ENCODE measurements at places on chromosomes 3 and 15. TPM values are rescaled to one million over a fixed set of nuclear protein-coding genes. Genes with fewer than 3 reads are reported as not detected.

GRCh38 chr3:15330031-15330596, 2.3 kb downstream of the SH3BP5 start:
- peaks cover 9% of the 10 kb centered on the region for H3K27me3 ChIP-seq
- DNase-seq, result no peak

- no peaks in the 10 kb centered on the region for H3K27me3 ChIP-seq
- no peak for DNase-seq
- no peaks in the 10 kb centered on the region for H3K36me3 ChIP-seq
- H3K4me3 ChIP-seq, result no peak overlapping the region
These were observed 235.6 kb downstream of the MYRIP start for GRCh38 chr3:40045051-40045450.

- no peak overlapping the region for H3K4me3 ChIP-seq
- H3K27me3 ChIP-seq, result no peaks in the 10 kb centered on the region
- H3K36me3 ChIP-seq, result no peaks in the 10 kb centered on the region
These were observed 25.9 kb downstream of the SCN5A start for GRCh38 chr3:38623539-38623938.

ADAMTS17 gene
- total RNA-seq, result 1.9 TPM

CFAP92 gene
- total RNA-seq, result 2.0 TPM

ANKRD34C gene
- not detected for total RNA-seq

- no peak overlapping the region for H3K27ac ChIP-seq
- no peak overlapping the region for H3K4me3 ChIP-seq
- H3K27me3 ChIP-seq, result no peaks in the 10 kb centered on the region
- no peaks in the 10 kb centered on the region for H3K36me3 ChIP-seq
- DNase-seq, result no peak
These were observed 236.6 kb downstream of the FGF12 start for GRCh38 chr3:192490720-192491119.

DNA sequence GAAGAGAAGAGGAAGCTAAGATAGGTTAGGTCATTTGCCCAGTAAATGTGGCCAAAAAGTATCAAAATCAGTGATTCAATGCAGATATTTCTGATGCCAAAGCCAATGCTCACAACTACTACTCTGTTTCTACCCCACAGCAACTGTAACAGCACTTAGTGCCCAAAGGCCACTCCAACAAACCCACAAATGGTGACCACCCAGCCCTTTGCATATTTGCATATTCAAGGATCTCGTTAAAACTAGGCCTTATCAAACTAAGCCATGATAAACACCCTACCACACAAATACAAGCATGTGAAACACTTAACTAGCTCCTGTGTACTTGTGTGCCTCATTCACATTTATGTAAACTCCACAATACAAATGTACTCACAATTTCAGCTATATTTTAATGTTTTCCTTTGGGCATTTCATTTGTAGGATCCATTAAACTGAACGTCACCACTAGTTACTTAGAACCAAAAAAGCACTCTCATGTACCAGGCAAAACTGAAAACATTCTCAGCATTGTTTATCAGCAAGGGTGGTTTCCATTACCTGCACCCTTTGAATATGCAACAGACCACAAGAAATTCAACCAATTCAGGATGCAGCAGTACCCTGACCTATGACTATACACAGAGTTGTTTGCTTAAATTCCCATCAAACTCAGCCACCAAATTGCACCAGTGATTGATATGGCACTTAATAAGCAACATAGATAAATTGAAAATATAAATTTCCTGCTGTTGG, 111.2 kb upstream of the STT3B start:
- no peaks in the 10 kb centered on the region for H3K4me1 ChIP-seq
- no peaks in the 10 kb centered on the region for H3K36me3 ChIP-seq
- no peak overlapping the region for H3K4me3 ChIP-seq

PSMD2 gene
- total RNA-seq, result 363 TPM

- H3K4me1 ChIP-seq, result peaks cover 4% of the 10 kb centered on the region
- H3K36me3 ChIP-seq, result no peaks in the 10 kb centered on the region
- H3K4me3 ChIP-seq, result no peak overlapping the region
These were observed 289.0 kb downstream of the TLE3 start for GRCh38 chr15:69808756-69809155.

PIGZ gene
- total RNA-seq, result not detected

DNA sequence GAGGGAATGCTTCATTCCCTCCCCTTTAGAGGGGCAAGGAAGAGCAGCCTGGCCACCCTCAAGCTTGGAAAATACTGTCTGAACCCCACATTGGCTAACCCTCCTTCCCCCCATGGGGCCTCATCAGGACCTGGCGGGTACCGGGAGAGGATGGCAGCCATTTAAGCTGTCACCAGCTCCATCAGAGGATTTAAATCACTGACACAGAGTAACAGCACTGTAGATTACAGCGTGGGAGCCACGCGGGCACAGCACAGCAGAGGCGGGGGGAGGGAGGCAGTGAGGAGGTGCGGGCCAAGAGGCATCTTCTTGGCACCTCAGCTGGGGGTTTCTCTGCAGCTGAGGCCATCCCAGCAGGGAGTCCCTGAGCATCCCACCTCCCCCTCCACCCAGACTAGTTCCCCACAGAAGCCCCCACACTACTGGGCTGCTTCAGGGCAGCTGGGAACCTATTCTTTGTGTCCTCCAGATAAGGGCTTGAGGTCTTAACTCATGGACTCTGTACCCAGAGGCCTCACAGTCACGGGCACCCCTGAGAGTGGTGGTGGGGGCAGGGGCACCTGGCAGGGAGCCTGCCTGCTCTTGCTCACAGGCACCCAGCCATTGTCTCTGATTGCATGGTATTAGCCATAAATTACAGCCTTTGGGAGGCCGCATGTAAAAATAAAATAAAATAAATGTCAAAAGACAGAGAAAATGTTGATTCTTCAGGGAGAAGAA, 21.9 kb upstream of the CACNA2D2 start:
- H3K27me3 ChIP-seq, result peaks cover 3% of the 10 kb centered on the region
- no peaks in the 10 kb centered on the region for H3K36me3 ChIP-seq
- no peak for DNase-seq
- no peak overlapping the region for H3K27ac ChIP-seq
- peaks cover 18% of the 10 kb centered on the region for H3K4me1 ChIP-seq
- no peak overlapping the region for H3K4me3 ChIP-seq

DNA sequence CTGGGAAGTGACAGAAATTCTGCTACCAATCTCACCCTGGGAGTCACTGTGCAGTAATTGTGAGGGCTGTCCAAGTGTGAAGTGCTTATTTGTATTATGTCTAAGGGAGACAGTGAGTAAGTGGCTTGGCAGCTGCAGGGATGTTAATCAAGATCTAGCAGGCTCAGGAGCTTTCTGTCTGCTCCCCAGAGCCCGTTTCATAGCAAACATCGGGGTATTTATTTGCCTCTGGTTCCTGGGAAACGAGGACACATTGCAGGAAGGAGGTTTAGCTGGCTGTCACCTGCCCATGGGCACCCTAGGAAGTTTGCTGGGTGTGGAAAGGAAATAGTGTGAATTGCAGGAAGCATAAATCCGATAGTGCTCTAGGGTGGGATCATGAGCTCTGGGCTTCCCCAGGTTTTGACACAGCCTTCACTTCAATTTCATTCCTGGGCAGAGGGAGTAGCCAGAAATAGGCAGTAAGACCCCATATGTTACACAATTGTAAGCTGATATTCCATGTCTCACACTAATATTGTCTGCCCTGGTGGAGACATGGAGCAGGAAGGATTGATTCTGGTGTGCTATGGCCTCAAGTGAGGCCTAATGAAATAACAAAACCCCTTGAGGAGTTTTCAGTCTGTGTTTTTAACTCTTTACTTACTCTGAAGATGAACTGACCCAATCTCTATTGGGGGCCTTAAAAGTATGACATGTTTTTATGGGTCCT, 74.1 kb upstream of the MITF start:
- H3K4me3 ChIP-seq, result no peak overlapping the region
- no peak overlapping the region for H3K27ac ChIP-seq
- H3K4me1 ChIP-seq, result no peaks in the 10 kb centered on the region
- H3K36me3 ChIP-seq, result no peaks in the 10 kb centered on the region

CDHR4 gene
- 0.50 TPM for total RNA-seq

GRCh38 chr3:56862352-56863062, 60.8 kb upstream of the ARHGEF3 start:
- no peak overlapping the region for H3K27ac ChIP-seq
- no peak overlapping the region for H3K4me3 ChIP-seq
- H3K4me1 ChIP-seq, result no peaks in the 10 kb centered on the region
- H3K36me3 ChIP-seq, result no peaks in the 10 kb centered on the region
- no peaks in the 10 kb centered on the region for H3K27me3 ChIP-seq

- no peak overlapping the region for H3K27ac ChIP-seq
- no peaks in the 10 kb centered on the region for H3K36me3 ChIP-seq
- no peak overlapping the region for H3K4me3 ChIP-seq
- DNase-seq, result no peak
- H3K27me3 ChIP-seq, result peaks cover 3% of the 10 kb centered on the region
- H3K4me1 ChIP-seq, result peaks cover 19% of the 10 kb centered on the region
These were observed 5.3 kb upstream of the NRROS start for GRCh38 chr3:196634224-196634623.

GRCh38 chr15:74375303-74375693, 7.9 kb upstream of the CYP11A1 start:
- H3K27me3 ChIP-seq, result peaks cover 3% of the 10 kb centered on the region
- no peak for DNase-seq
- H3K27ac ChIP-seq, result no peak overlapping the region
- H3K36me3 ChIP-seq, result no peaks in the 10 kb centered on the region
- peaks cover 4% of the 10 kb centered on the region for H3K4me1 ChIP-seq
- H3K4me3 ChIP-seq, result no peak overlapping the region

- no peaks in the 10 kb centered on the region for H3K27me3 ChIP-seq
- no peaks in the 10 kb centered on the region for H3K4me1 ChIP-seq
- no peaks in the 10 kb centered on the region for H3K36me3 ChIP-seq
These were observed 61.5 kb upstream of the CRBN start for GRCh38 chr3:3240986-3241385.

DNA sequence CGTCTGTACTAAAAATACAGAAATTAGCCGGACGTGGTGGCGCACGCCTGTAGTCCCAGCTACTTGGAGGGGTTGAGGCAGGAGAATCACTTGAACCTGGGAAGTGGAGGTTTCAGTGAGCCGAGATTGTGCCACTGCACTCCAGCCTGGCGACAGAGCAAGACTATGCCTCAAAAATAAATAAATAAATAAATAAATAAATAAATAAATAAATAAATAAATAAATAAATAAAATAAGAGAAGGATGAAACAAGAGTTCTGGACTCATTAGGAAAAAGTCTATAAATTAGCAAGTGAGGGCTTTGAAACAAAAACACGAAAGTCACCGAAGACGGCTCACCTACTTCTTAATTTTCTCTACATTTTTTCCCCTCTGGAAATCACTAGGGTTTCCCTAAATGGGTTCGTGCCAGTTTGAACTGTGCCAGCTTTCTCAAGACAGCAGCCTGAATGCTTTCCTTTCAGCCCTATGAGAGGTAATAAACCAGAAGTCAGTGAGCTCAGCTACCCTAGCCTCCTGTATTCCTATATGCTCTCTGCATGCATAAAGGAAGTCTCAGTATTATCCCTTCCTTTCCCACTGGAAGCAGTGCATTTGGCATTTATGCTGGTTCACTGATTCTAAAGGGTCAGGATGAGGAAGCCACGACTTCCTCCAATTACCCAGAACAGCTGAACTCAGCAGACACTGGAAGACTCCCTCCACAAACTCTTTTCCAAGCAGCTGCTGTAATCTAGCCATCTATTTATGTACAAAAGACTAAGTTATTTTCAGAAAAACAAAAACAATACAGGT, 266.9 kb downstream of the ZBBX start:
- no peaks in the 10 kb centered on the region for H3K36me3 ChIP-seq
- no peaks in the 10 kb centered on the region for H3K27me3 ChIP-seq
- DNase-seq, result no peak
- H3K4me1 ChIP-seq, result peaks cover 3% of the 10 kb centered on the region

CCR9 gene
- total RNA-seq, result not detected

MOBP gene
- 0.10 TPM for total RNA-seq

GRCh38 chr3:148186881-148187280, 510.8 kb upstream of the AGTR1 start:
- H3K27me3 ChIP-seq, result no peaks in the 10 kb centered on the region
- H3K36me3 ChIP-seq, result no peaks in the 10 kb centered on the region
- DNase-seq, result no peak
- H3K27ac ChIP-seq, result no peak overlapping the region
- no peaks in the 10 kb centered on the region for H3K4me1 ChIP-seq

- DNase-seq, result no peak
- H3K27ac ChIP-seq, result no peak overlapping the region
- no peaks in the 10 kb centered on the region for H3K27me3 ChIP-seq
- no peak overlapping the region for H3K4me3 ChIP-seq
- H3K36me3 ChIP-seq, result no peaks in the 10 kb centered on the region
These were observed 112.8 kb upstream of the MEF2A start for GRCh38 chr15:99452728-99453636.
